ENCODE measurements at places on chromosomes 2 and 18.
A peak's percentile ranks its signal among the peaks of the same experiment; 100 is the strongest.

DNA sequence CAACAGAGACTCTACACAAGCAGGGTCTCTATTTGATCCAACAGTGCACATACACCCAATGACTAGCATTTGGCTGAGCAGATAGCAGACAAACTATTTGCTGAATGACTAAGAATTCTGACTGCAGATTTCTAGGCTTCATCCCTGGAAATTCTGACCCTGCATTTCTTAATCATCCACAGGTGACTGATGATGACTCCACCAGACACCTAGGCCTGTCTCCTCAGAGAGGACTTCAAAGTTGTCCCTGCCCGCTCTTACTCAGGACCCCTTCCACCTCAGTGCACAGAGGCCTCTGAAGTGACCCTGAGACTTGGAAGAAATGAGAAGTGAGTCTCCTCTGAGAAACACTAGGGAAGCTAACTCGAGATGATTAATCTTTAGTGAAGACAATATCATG, 51.3 kb downstream of the SEPTIN10 start:
- no peak for DNase-seq

- no peak for DNase-seq
Measured at GRCh38 chr2:176501617-176502016, 232.4 kb downstream of the MTX2 start.

DNA sequence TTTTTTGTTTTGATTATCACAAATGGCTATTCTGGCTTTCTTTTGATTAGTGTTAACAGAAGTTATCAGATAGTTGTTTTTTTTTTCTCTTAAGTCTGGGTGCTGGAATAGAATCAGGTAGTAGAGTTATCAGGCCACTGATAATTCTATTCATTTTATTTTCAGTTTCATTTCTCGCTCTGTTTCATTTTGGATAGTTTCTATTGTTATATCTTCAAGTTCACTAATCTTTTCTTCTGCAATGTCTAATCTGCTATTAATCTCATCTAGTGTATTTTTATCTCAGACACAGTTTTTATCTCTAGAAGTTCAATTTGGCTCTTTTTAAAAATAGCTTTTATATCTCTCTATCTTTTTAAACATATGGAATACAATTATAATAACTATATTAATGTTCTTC, 241.8 kb upstream of the EPC2 start:
- no peak for DNase-seq

DNA sequence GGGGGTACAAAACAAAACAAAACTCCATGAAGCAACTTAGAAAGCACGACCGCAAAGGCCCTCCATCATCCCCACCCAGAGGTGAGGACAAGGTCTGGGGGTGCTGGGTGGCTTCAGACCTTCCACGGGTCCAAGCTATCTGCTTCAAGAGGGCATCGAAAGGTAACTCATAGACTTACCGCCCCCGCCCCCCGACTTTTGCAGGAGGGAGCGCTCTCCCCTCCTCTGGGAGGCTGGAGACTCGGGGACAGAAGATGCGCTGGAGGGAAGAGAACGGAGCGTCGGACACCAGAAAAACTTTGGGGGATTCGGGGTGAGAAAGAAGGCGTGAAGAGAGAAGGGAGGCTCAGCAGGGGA, 300 bp upstream of the STON1 start:
- DNase-seq: no peak

DNA sequence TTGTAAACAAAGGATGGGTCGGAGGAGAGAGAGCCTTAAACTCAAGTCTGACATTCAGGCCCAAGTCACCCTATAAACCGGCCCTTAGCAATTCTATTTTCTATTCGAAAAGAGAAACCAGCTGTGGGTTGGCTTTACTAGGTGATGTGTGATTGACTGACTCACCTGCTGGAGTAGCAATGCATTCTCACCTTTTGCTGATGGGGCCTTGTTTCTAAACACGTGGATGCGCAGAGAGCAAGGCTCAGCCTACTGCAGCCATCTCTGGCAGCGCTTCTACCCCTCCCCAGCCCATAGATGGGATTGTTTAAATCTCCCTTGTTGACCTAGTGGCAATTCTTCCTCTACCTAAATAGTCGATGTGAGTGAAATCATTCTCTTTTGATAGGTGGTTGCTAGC, 138.5 kb downstream of the MEIS1 start:
- DNase-seq: peak; percentile 67

GRCh38 chr2:191171286-191171685, 20.5 kb upstream of the STAT4 start:
- no peak for DNase-seq

DNA sequence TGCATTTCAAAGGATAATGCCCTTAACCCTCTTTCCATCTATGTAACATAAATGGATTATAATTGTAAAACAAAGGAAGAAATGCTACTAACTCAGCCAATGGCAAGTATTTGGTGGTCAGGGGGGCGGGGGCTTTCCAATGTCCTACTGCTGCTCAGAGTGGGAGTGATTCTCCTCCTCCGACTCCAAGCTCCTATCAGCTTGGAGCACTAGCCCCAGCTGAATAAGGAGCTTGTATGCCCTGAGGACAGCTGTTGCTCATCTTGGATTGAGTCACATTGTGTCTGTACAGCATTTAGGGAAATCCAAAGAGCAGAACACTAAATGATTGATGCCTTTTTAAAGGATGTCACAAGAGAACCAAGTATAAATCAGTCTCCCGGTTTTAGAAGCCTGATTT, 105.6 kb upstream of the ZNF521 start:
- no peak for DNase-seq

DNA sequence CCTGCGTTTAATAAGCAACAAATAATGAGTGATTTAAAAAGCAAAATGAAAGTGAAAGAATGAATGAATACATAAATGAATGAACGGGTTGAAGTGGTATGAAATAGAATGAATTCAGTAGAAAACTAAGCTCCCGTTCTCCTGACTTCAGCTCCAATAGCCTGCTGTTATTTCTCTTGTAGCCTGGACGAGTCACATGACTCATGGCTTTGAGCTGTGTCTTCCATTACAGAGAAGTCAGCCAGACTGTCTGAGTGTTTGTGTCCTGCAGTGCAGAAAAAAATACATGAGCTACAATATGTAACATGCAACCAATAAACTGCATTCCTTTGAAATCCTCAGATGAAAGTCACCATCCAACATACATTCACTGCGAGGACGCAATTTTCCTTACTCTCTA, 21.2 kb downstream of the SCG2 start:
- no peak for DNase-seq

- no peak for DNase-seq
Measured at GRCh38 chr2:147469471-147469870, 375.4 kb upstream of the ACVR2A start.

DNA sequence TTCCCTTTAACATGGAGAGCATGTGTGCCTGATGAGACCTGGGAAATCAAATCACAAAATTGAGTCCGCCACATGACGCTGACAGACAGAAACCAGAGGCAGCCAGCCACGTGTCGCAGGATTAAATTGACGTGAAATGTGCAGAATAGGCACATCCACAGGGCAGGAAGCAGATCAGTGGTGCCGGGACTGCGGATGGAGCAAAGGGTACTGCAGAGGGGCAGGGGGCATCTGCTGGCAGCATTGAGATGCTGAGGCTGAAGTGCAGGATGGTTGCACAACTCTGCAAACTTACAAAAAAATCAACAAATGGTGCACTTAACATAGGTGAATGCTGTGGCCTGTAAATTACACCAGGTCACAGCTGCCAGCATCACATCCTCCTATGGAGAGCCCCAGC, 48.2 kb upstream of the TUBA3E start:
- DNase-seq: no peak

GRCh38 chr2:65071499-65072180, 15.4 kb downstream of the CEP68 start:
- DNase-seq: no peak

- no peak for DNase-seq
Measured at GRCh38 chr18:44840058-44840790, 159.5 kb downstream of the SETBP1 start.

DNA sequence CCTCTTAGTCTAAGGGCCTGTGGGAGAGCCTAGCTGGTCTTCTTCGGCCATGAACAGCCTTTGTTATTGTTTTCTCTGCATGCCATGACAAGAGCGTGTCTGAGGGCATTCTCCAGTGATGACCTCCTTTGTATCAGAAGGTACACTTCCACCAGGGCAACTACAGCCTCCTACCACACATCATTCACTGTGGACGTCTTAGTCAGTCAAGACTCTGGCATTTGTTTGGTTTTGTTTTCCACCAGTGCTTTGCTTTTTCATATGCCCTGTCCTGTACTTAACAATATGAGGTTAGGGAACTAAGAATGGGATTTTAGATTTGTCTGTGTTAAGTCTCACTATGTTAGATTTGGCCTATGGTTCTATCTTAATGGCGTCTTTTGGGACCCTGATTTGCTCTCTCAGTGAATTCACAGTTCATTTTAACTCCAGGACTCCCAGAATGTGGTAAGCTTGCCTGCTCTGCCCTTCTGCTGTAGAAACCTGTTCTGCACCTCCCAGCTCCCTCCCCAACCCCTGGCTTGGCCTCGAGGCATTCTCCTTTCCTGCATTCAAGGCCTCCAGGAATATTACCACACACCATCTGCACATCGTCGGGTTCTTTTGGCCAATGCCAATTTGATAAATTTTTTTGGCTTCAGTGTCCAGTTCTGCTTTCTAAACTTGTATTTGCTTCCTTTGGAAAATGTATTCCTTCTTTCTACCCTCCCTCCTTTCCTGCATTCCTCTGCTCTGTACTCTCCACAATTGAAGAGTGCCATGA, 42.8 kb upstream of the IL1R1 start:
- DNase-seq: no peak

DNA sequence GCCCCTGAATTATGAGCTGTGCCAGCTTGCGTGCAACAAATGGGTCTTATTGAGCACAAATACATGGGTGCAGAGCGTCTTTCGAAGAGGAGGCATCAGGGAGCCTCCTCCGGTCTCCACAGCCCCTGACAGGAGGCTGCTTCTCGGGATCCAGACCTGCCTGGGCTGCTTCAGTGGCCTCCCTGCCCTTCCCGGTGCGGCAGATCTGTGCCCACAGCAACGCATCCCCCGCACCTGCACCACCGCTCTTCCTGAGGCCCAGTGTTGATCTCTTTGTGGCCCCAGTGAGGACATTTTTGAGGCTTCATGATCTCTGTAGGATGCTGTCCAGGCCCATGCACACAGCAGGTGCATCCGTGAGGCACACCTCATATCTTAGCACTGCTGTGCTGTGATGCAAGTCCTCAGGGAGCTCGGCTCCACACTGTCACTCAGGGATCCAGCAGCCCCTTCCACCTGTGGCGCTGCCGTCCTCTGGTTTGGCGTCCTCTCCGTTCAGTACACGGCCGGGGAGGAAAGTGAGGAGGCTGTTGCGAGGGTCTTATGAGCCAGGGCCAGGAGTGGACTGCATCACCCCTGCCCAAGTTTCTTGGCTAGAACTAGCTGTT, 17.4 kb downstream of the RTP5 start:
- DNase-seq: no peak

GRCh38 chr18:29882620-29883019, 1159.9 kb downstream of the DSC3 start:
- DNase-seq: no peak

DNA sequence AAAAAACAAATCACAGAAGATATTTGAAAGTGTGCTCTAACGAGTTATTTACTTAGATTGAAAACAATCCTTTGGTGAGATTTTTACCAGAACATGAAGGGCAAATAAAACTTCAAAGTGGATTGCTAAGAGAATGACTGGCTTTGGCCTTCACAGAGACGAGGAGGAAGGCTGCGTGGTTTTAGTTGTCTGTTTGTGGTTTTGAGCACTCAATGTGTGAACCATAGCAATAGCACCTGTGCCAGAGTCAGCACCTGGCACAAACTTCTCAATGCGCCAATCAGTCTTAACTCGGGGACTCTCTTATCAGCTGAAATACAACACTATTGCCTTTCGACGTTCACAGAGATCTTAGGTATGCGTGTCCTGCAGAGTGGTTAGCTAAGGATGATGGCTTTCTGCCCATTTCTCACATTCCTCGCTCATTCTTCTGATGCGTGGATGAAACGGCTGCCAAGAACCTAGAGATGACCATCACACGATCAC, 70.0 kb downstream of the MBP start:
- no peak for DNase-seq

- DNase-seq: peak; percentile 7
Measured at GRCh38 chr2:237171396-237171795, 85.7 kb downstream of the COPS8 start.

GRCh38 chr2:235439959-235440662, 53.7 kb upstream of the AGAP1 start:
- no peak for DNase-seq

GRCh38 chr2:235951982-235952381, 216.2 kb downstream of the GBX2 start:
- no peak for DNase-seq

DNA sequence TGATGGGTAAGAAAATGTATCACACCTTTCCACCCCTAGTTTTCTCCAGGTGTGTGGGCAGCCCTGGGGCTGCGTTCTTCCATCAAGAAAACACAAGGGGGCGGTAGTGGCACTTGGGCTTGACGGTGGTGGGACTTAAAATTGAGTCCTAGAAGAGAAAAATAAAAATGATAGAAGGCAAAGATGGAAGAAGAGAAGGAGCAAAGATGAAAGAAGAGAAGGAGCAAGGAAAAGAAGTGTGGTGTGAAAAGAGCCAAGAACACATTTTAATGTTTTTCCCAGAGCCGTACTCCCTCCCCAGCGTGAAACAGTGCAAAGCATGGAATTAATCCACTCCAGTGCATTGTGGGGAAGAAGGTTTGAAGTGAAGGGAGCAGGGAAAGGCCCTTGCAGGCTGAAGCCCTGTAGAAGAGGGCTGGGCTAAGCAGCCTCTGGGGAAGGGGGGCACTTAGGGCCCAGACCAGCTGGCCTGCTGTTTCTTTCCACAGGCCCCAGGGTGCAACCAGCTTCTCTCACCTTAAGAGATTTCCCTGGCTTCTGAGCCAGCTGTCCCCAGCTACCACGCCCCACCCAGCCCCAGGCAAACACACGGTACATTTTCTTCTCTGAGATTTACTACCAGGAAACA, 256.8 kb downstream of the RNF152 start:
- peak; percentile 48 for DNase-seq

DNA sequence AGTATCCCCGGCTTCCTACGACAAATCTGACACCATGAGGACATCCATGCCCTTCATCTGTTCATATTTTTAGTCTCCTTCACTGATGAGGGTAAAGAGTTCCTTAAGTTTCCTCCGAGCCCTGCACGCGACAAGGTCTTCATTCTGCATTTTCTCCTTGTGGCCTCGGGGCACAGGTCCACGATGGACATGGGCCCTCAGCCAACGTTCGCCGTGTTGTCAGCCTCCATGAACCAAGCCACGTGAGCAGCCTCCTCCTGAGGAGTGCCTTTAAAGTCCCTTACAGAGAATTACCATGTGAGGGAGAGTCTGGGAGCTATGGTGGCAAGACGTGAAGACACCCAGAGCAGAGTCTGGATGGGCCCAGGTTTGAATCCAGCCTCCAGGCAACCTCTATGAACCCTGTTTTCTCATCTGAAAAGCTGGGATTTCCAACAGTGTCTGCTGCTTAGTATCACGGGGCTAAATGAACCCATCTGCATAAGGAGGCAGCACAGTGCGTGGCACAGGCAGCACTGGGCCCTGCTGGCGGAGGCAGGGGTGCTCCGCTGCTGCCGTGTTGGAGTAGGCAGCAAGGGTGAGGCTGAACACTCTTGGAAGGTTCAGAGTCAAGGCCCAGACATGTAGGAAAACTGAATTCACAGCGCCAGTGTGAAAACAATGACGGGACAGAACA, 54.1 kb downstream of the EIPR1 start:
- DNase-seq: no peak

GRCh38 chr2:9735335-9735734, 104.5 kb upstream of the YWHAQ start:
- DNase-seq: no peak
